ENCODE measurements at places on chromosomes 5 and 9. TPM values are rescaled to one million over a fixed set of nuclear protein-coding genes. Genes with fewer than 3 reads are reported as not detected.

- DNase-seq = peak; percentile 87
Observed at GRCh38 chr5:61704289-61704688, 372.2 kb downstream of the ZSWIM6 start.

DNA sequence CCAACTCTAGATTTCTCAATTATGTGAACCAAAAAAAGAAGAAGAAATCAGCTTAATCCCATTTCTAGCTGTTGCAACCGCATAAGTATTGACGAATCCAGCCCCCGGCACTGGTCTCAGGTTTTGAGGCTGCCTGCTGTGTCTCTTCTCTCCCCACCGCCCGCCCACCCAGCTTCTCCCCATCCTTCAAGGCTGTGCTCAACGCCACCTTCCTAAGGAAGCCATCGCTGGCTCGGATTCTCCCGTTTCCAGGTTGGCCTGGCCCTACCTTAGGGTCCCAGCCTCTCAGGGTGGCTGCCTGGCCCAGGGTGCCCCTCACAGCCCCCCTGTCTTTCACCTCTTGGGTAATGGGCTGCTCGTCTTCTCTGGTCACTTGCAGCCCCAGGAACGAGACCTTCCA lies 77.8 kb downstream of the HRH2 start:
- DNase-seq = no peak

DNA sequence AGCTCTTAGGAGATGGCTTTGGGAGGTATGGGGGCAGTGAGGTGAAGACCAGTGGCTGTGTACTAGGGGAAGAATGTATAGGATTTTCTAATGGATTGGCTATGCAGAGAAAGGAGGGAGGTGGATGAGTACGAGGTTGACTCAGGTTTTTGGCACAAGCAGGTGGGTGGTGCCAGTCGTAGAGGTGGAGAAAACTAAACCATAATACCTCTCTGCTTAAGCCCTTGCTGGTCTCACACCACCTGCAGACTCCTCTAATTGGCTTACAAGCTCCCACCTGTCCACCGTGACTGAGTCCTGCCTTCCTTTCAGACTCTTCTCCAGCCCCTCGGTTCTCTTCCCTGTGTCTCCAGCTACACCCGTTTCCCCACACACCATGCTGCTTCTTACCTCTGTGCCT lies 521.7 kb upstream of the CLINT1 start:
- DNase-seq = peak; percentile 63

GRCh38 chr5:68449380-68449779 lies 233.8 kb downstream of the PIK3R1 start:
- no peak for DNase-seq

- no peak for DNase-seq
Observed at GRCh38 chr5:89297066-89297465, 414.1 kb upstream of the MEF2C start.

DNA sequence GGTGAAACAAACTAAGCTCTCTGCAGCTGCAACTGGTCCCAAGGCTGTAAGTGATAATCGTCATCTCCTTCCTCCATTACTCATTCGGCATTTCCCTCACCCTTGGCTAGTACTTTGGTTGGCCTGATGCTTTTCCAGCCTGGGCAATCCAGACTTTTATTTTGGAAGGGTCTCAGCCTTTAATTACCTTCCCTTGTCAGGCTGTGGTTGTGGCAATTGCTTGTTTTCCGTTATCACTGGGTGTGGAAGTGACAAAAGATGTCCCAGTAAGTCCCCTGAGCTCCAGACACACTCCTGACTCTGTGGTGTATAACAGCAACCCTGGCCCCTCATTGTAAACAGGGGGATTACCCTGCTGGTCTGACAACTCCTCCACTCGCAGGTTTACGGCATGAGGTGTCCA lies 6.3 kb upstream of the FAF2 start:
- peak; percentile 43 for DNase-seq

PCDH1 gene
- 41.8 TPM for total RNA-seq

DNA sequence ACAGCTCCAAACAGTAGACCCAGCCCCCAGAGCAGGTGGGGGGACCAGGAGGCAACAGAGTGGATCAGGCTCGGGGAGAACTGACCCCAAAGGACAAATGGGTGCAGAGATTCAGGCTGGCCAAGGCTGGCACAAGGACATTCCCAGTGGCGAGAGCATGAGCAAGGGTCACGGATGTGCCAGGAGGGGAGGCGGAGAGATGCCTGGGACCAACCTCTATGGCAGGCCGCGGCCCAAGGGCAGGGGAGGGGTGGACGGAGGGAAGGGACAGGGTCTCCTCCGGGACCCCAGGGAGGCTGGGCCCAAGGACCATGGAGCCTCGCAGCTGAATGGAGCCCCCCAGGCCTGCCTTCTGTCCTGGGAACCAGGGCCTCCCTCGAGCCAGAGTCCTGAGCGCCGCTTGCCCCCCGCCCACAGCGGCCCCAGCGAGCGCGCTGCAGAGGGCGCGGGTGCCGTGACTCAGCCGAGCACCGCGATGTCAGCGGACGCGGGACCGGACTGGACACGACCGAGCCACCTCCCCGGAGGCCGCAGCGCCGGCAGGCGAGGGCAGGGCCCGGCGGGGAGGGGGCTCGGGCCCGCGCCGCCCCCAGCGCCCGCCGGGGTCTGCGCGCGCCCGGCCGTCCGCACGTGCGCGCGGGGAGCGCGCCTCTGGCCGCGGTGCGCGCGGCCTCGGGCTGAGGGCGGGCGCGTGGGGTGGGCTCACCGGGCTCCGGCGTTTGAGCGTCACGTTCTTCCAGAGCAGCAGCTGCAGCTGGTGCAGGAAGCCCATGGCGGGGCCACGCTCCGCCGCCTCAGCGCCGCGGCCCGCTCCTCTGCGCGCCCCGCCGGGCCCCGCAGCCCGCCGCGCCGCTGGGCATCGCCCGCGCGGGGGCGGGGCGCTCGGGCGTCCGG lies at the start of gene ABCA2:
TSS of gene ABCA2 (minus strand) at position 869 of the 894 bp plus-strand sequence. CDS start at position 772, 97 bp downstream.
- DNase-seq = no peak

DNA sequence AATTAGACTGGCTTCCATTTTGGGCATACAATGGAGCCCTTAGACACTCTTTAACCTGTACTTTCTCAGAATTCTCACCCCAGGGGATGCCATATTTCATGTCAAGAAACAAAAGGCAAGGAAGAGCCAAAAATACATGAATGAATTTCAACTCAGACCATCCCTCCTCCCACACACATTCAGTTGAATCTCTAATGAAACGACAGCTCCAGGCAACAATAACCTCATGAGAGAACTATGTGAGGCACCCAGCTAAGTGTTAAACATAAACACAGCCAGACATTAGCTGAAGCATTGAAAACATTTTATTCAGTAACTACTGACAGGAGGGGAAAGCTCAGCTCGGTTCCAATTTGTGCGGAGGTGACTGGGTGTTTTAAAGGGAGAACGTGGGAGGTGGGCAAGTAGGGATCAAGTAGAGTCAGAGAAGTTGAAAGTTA lies 1359.1 kb upstream of the CDH9 start:
- DNase-seq = peak; percentile 72

ANKS6 gene
- 22.2 TPM for total RNA-seq

DNA sequence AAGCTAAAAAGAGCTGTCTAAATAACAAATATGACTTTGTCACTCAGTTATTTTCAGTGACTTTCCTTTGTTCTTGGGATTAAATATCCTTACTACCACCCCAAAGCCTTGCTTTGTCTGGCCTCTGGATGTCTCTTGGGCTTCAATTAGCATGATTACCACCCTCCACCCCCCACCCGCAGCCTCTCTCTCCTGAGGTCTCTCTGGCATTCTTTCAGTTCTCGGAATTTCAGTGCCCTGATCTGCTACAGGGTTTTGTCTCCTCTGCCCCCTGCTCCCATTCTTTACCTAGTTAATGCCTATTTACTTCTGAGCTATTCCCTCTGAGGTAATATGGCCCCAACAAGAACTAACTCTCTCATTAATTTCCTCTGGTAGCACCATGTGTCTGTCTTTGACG lies 376.4 kb downstream of the DEPDC1B start:
- DNase-seq = no peak

ARSI gene
- 6.0 TPM for total RNA-seq

DNA sequence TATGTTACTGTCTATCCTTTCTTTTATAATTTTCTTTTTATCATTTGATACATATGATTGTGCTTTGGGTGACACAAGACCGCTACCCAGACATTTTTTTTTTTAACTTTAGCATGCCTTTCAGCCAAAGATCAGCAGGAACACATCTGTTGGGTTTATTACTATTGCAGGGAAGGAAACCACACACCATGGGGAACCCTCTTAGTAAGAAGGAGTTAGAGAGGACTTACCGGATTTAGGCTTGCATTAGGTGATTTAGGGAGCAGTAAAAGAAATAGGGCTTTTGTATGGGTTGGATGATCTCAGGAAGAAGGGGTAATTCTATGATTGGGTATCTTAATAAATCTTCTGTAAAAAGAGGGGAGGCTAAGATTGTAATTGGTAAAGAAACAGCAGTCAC lies 138.2 kb downstream of the SNX18 start:
- DNase-seq = no peak

- DNase-seq = no peak
Observed at GRCh38 chr5:50697739-50698138, 31.3 kb downstream of the PARP8 start.

COL23A1 gene
- total RNA-seq = 0.33 TPM

DNAJC21 gene
- 65.7 TPM for total RNA-seq

NTRK2 gene
- 1.5 TPM for total RNA-seq

GRCh38 chr5:11289208-11289607 lies 528.2 kb upstream of the DAP start:
- DNase-seq = no peak

DNA sequence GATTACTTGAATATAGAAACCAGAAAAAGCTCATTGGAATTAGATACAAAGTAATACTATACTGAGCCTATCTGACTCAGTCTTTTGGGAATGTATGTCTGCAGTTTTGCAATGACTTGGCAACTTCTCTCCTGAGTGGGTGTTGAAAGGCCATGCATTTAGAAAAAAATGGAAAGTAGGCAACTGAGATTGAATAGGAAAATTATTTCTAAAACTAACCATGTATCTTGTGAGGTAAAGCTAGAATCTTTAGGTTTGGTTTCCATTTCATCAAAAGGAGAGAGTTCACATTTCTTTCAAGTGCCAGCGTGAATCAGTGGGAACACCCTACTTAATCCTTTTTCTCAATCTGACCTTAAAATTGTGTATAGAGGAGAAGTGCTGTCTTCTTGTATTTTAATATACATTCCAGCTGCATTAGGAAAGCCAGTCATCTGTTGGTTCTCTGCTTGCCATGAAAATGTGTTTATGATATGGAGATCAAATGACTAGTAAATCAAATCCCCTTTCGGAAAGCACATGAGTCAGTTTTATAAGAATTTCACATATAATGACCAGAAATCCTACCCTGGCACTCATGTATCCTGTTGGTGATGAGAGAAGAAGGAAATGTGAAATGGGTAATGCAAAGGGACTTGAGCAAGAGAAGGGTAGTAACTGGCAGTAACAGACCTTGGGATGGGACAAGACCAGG lies 30.4 kb downstream of the NFX1 start:
- DNase-seq = peak; percentile 89

DNA sequence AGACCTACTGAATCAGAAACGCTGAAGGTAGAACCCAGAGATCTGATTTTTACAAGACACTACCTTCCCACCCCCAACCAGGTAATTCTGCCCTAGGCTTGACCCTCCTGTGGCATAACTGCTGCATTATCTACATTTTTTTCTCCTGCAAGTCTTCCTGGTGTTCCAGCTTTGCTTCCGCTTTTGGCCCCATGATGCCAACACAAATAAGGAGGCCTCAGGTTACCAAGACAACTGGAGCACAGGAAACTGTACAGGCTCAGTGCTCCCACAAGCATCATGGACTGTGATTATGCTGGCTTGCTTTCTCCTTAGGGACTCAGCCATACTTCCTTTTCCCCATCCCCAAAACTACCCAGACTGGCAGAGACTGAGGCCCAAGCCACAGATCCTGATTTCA lies 6.6 kb upstream of the MSMP start:
- peak; percentile 41 for DNase-seq

DNA sequence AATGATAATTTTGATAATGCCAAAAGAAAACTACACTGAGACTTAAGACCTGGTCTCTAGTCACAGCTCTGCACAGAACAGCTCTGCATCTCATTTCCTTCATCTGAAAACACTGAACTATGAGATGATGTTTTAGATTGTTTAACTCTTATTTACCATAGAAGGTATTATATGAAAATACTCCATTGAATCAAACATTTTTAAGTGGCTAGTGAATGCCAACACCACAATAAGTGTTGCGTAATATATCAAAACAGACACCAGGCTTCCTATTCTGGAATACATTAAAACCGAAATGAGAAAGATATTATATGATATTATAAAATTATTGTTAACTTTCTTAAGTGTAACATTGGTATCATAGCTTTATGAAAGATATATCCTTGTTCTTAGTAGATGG lies 14.6 kb downstream of the CETN3 start:
- no peak for DNase-seq

ZNF608 gene
- total RNA-seq = 6.9 TPM

DNA sequence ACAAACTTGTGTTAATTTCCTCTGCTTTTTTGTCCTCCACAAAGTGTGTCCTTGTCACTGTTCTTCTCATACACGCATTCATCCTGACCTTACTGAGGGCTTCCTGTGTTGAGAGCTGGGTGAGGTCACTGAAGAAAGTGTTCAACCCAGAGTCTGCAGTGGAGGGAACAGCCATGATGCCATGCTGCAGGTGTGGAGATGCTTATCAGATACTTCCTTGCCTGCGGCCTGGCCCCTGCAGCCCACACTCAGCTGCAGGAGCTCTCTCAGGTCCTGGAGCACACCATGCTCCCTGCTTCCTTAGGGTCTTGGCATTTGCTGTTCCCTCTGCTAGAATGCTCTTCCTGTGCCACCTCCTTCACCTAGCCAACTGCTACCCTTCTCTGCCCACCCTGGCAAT lies 108.1 kb upstream of the SPRY4 start:
- DNase-seq = peak; percentile 42

DNA sequence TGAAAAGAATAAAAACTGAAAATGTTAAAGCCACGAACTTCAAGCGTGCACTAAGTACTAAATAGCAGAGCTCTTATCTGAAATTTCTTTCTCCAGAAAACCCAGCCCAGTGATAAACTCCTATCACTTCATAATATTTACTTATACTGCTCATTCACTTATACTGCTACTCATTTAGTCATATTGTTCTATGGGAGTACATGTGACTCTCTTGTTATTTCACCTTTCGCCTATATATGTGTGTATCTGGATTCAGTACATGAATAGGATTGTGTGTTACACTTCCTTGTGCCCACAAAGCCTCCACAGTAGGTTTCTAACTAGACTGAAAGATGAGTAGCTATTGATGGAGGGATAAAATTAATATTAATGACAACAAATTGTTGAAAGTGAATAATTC lies 526.8 kb upstream of the GRAMD2B start:
- no peak for DNase-seq

- DNase-seq = no peak
Observed at GRCh38 chr5:59346514-59346913, 547.0 kb downstream of the PDE4D start.

DNA sequence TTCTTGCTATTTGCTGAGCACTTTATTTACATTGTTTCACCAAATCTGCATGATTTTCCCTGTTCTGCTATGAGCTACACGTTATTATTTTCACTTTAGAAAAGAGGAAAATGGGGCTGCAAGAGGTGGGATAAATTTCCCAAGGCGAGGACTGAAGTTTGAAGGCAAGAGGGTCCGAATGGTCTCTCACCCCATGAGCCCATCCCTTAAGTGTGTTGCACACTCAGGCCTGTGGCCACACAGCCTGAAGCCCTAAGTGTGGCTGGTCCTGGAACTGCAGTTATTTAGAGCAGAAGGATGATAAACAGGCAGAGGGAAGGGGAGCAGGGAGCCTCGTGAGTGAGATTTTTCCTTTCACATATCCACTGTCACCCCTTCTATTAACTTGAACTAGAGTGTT lies 7.8 kb downstream of the PDE8B start:
- DNase-seq = no peak

Measured in mammary epithelial cell (primary cell).